AG09319 (cell line): ENCODE measurements at places on chromosomes 7 and 10.
A peak's percentile ranks its signal among the peaks of the same experiment; 100 is the strongest.

GRCh38 chr7:32915041-32915536 is 23.5 kb upstream of the KBTBD2 start:
- no peak for DNase-seq

DNA sequence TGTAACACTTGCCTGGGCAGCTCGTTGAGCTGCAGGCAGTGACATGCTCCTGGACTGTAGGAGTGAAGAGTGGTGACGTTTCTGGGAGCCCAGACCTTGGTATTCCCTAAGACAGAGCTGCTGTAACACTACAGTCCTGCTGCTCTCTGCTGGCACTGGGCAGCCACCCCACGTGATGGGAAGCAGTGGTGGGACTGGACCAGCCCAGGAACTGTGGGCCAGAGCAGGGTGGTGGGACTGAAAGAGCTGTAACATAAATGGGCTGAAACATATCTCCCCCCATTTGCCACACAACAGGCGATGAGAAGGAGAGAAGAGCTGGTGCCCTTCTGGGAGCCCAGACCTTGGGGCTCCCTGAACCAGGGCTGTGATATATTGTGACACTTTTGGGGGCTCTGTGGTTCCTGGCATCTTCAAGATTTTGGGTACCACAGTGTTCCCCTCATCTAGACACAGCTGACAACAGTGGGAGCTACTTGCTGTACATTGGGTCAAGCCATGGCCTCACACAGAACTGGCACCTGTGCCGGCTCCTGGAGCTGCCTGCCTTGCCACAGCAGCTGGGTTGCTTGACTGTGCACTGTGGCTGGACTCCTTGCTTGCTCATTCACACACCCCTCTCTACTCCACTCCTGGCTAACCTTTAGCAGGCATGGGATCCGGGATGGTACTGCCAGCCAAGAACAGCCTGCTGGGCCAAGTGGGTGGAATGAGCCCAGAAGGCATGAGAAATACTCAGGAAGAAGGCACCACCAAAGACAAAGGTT is 161.3 kb upstream of the PCDH15 start:
- DNase-seq: no peak

- DNase-seq: no peak
These were observed 486.0 kb upstream of the GALNT17 start for GRCh38 chr7:70645876-70646351.

- DNase-seq: no peak
These were observed 6.9 kb upstream of the PSMG3 start for GRCh38 chr7:1576521-1577253.

DNA sequence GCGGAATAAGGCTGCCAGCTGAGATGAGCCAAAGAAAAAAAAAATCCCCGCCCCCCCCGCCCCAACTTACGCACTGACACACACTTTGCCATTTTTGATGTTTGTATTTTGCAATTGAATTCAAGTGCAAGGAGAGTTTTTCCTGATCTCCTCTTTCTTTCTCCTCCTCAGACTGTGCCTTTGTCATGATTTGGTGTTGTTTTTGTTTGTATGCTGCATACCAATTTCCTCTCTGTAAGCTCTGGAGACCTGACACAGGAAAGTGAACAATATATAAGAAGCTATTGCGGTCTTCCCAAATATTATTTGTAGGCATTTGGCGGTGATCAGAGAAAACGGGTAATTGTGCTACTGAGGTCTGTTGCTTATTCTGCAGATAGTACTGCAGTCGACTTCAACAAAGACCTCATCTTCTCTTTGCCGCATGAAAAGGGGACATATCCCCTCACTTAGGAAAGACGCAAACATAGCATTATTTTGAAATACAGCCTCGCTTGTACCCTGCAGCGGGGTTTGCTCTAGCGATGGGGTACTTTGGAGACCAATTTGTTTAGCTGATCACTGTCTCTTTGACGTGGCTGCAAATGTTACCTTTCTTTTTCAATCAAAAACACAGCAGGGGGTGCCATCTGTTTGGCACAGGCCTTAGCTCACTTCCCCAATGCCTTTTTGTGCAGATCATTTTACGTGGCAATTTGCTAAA is 206.6 kb downstream of the SKAP2 start:
- no peak for DNase-seq

- no peak for DNase-seq
These were observed 9.6 kb downstream of the ITGB1 start for GRCh38 chr10:32948451-32948850.

DNA sequence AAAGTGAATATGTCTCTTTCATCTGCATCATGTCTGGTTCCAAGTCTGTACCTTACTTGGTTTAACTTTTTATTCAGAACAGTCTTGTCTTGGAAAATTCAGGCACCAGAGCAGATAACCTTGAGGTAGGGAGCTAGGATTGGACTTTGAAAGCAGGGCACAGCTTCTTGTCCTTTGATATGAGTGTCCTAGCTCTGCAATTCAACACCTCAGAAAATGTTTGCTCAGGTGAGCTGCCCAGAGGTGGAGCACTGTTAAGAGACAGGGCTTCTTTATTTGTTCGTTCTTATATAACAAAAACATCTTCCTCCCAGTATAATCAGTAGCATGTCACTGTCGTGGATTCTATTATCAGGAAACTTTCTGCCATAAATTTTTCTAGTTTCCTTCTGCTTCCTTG is 118.3 kb downstream of the LRRC4 start:
- no peak for DNase-seq

GRCh38 chr7:32921896-32922295 is 30.3 kb upstream of the KBTBD2 start:
- no peak for DNase-seq

DNA sequence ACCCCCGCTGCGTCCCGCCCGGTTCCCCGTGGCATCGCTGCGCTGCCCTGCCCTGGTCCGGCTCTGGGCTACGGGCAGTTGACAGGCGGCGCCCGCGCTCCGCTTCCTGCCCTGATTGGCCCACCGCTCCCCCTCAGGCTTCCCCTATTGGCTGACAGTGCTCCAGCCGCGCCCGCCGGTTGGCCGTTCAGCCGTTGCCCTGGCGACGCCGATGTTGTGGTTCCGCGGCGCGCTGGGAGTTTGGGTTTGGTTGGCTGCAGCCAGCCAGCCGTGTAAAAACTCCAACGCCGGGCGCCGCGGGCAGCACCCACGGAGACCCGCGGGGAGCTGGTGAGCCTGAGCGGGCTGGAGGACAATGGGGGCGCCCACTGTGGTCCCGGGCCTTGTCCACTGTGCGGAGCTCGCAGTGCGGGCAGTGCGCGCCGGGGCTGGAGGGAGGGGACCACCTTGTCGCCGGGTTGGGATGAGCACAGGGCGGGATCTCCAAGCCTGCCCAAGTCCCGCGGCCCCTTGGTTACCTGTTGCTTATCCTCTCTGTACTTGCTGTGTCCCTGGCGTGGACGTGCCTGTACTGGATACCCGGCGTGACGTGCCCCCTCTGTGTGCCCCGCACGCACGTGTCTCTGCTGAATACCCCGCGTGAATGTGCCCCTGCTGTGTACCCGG is at the start of gene C7orf57:
Gene C7orf57, plus strand, starts transcription at position 243 of the 666 bp plus-strand sequence. CDS start 766 bp downstream, outside the sequence.
- peak; percentile 48 for DNase-seq

DNA sequence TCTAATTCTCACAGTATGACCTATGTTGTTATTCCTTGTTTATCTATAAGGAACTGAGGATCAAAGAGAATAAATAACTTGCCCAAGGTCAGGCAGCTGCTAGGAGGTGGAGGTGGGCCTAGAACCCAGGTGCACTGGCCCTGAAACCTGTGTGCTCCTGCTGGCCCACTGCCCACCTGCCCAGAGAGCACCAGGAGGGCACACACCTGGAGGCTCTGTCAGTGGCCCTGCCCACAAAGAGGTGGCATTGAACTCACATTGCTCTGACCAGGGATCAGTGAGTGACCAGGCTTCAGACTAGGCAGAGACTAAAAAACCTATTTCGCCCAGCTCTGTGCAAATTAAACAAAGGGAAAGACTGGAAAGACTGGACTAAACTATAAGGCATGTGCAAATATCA is 210.6 kb downstream of the TNS3 start:
- DNase-seq: no peak

DNA sequence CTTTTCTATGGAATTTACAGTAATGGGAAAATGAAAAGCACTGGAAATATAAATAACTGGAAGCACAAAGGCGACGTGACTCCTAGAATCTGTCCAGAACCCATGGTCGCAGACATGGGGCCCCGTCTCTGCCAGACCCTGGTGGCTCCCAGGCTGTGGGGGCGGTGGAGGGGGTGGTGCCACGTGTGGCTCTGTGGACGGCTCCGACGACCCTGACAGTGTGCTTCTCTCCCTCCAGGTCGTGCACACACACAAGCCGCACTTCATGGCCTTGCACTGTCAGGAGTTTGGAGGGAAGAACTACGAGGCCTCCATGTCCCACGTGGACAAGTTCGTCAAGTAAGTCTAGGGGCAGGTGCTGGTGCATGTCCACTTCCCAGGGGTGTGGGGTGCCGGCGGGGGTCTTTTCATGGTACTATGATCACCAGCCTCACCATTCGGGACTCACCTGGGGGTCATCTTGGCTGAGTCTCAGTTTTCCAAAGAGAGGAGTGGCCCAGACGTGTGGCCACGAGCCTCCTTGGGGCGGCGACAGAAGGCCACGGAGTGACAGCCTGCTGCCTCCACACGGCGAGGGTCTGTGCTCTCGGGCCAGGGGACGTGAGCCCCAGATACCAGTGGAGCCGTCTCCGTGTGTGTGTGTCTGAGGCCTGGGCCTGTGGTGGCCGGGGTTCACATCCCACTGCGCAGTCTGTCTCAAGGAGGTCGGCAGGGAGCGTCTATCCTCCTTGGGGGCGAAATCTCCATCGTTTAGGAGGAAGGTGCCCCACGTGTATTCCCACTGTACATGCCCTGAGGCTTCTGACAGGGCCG is 108.2 kb downstream of the INPP5A start:
- no peak for DNase-seq

- DNase-seq: no peak
These were observed 64.4 kb downstream of the GRM3 start for GRCh38 chr7:86708031-86708680.

- DNase-seq: no peak
These were observed 189.0 kb upstream of the SH2B2 start for GRCh38 chr7:102097601-102098161.
